Stimulated activated CD8-positive, alpha-beta memory T cell treated with anti-CD3 and anti-CD28 coated beads, Interleukin-7, amount 100 ng/mL, for 24 hours (primary cell): ENCODE measurements at places on chromosomes 1 and 21.

DNA sequence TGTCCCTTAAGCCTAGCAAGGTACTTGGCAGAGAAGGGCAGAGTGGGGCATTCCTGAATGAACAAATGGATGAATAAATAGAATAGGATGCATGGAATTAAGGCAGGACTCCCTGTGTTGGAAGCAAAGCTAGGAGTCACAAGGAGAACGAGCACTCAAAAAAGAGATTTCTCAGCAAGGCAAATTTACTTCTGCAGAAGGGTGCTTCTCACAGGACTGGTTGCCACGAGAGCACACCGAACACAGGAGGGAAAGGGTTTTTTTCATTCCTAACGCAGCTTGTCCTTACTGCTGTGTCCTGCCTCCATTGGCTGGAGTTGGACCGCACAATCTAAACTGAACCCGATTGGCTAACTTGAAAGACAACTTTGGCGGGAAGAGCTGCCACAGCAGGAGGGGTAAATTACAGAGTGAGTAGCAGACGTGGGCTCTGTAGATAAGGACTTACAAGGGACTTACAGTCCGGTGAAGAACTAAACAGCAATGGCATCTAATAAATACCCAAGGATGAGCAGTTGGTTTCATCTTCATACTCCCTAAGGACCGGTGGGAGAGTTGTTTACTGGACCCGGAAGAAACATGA, 52.4 kb downstream of the KIF26B start:
- DNase-seq, result no peak

GRCh38 chr1:79599257-79599656, 592.7 kb upstream of the ADGRL4 start:
- DNase-seq, result no peak

- no peak for DNase-seq
These were observed 19.8 kb downstream of the OLFML2B start for GRCh38 chr1:162003830-162004215.

GRCh38 chr1:241834733-241835377, 13.1 kb upstream of the EXO1 start:
- DNase-seq, result no peak

DNA sequence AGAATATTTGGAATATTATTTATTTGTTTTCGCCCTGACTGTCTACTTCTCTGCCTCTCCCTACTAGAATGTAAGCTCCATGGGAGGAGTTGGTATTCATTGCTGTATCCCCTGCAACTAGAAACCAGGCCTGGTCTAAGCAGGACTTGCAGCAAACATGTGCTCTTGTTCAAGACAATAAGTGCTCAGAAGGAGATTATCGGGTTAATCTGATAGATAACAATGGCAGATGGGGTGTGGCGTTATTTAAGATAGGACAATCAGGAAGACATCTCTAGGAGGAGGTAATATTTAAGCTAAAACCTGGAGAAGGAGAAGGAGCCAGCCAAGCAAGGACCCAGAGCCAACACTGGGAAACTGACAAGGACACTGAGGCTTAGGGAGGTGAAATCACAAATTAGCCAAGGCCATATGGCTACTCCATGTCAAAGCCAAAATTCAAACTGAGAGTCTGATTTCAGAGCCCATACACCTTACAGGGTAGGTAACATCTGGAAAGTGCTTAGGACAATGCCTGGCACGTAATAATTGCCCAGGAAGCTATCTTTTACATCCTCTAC, 41.5 kb downstream of the STYXL2 start:
- no peak for DNase-seq

GRCh38 chr1:232538224-232538942, 91.5 kb downstream of the SIPA1L2 start:
- DNase-seq, result no peak

DNA sequence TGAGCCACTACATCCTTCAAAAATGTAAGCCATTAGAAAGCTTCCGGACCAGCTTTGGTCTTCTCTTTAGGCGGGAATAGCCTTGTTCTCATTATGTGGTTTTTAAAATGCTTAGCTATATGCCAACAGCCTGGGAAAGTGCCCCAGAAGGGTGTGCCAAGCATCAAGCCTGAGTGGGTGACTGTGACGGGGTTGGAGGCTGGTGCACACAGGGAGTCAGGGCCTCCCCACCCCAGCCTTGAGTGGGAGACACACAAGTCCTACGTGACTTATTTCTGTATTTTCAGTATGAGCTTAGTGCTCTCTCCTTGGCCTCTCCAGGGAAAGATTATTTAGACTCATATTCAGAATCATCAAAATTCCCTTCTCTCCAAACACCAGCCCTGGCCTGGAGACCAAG, 9.8 kb downstream of the UBASH3A start:
- no peak for DNase-seq
